Activated naive CD4-positive, alpha-beta T cell treated with anti-CD3 and anti-CD28 coated beads, Interleukin-2, amount 50 U/mL, for 16 hours (primary cell): ENCODE measurements at places on chromosomes 12 and 14.

DNA sequence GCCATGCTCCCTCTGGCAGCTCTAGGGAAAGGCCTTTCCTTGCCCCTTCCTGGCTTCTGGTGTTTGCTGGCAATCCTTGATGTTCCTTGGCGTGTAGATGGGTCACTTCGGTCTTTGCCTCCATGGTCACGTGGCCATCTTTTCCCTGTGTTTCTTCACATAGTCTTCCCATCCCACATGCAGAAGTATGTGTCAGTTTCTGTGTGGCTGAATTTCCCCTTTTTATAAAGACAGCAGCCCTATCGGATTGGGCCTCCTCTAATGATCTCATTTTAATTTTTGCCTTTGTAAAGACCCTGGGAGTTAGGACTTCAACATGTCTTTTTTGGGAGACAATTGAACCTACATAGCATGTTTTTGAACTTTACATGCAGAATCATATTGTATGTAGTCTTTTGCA lies 107.2 kb upstream of the FGD4 start:
- DNase-seq: no peak

GRCh38 chr14:99735189-99736135 lies 51.4 kb downstream of the CYP46A1 start:
- DNase-seq: no peak

DNA sequence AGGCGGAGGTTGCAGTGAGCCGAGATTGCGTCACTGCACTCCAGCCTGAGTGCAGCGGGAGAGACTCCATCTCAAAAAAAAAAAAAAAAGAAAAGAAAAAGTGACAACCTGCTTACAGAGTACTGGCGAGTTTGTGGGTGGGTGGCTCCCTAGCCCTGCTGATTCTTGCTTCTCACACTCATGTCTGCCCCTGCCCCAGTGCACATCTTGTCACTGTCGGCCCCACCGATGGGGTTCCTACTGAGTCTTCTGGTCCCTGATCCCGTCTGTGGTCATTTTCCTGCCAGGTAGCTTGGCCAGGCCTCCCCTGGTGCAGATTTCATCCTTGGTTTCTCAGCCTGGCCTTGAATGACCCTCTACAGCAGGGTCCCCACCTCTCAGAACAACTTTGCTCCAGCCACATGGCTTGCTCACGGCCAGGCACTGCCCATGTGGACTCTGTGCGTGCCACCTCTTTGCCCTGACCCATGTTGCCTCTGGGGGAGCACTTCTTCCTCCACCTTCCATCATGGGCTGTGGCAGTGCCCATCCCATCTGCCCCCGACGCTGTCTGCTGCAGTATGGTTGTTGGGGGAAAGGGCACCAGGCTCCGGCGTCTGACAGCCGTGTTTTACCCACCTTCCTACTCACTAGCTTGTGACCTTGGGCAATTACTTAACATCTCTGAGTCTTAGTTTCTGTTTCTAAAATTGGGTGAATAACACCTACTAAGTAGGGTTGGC lies 2.1 kb upstream of the PTPN6 start:
- no peak for DNase-seq

GRCh38 chr12:49505672-49506071 lies 33.2 kb upstream of the KCNH3 start:
- no peak for DNase-seq

GRCh38 chr12:89166525-89166934 lies 185.8 kb downstream of the DUSP6 start:
- DNase-seq: no peak

- no peak for DNase-seq
These were observed 75.5 kb upstream of the LRIG3 start for GRCh38 chr12:58995666-58996363.

DNA sequence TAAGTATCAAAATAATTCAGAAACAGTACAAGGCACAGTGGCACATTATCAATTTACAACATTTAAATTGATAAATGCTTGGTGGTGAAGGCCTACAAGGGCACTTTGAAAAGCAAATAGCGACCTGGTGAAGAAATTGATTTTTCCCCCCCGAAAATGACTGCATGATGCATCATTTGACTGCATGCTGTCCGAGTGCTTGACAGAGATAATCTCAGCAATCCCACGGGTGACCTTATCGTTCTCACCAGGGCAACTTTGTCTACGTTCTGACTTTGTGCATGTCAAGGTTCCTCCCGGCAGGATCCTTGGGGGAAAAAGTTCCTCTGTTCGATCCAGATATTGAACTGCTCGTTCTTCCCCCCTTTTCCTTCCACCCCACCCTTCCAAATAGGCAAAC lies 384.8 kb downstream of the EGLN3 start:
- DNase-seq: no peak

- DNase-seq: no peak
These were observed 27.0 kb downstream of the DYNC1H1 start for GRCh38 chr14:101991352-101991751.
